ENCODE measurements at places on chromosomes 2 and 18.

DNA sequence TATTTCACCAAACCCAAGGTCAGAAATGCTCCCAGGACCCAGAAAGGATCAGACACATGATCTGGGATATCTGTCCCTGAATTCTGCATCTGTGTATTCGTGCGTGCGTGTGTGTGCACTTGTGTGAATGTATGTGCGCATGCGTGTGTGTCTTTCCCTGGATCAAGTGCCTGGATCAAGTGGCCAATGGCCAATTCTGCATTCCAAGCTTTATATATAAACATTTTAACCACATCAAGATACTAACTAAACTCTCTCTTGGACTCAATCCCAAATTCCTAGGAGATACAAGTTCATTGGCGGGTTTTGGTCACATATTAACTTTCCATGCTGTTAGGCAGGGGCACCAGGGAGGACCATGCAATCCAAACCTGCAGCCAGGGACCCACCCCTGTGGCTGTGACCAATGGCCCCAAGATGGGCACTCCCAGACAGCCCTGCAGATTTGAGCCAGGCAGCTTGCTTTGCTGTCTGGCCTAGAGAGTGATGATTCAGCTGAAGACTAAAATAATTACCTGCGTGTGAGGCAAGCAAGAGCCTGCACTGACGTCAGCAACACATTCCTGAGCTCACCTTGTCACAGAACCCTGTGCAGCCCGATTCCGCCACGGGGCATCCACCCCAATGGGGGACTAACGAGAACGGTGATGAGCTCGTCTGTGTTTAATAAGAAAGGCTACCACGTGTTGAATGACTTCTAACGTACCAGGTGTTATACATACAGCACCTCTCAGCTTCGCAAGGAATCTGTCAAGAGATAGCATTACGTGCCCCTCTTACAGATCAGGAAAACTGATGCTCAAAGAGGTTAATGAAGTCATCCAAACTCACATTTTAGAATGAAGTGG is 45.3 kb upstream of the ROCK2 start:
- no peak for DNase-seq

DNA sequence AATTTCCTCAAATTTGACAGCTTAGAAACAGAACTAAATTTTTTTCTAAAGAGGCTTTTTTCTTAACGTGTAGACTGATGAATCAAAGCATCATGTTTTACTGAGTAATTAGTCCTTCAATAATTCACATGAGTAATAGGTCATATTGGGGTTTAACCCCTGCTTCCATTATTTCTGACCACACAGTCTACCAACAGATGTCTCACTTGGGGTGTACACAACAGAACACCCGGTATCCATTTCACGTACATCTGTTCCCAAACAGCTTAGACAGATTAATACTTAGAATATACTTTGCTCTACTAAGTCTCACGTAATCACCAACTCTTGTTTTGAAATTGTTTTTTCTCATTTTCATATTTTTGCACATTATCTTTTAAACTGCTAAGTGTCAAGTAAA is 14.8 kb downstream of the CERKL start:
- DNase-seq: peak; percentile 71

GRCh38 chr2:122263746-122264145 is 508.3 kb downstream of the TSN start:
- DNase-seq: no peak

DNA sequence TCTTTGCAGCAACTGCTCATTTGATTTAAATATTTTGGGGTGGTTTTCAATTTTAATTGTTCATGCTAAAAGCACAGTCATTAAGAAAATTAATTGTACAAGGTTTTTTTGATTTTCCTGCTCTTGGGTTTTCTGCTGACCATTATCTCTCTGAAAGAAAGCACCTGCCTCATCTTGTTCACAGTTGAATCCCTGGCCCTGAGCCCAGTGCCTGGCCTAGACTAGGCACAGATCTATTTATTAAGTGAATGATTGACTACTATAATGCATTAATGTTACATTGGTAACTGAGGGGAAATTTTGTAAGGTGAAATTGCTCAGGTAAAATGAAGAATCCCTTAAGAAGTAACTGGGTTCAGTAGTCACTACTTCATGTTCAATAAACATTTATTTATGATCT is 22.0 kb downstream of the IL1RL2 start:
- DNase-seq: no peak

- DNase-seq: no peak
These were observed 64.9 kb upstream of the ZSWIM2 start for GRCh38 chr2:186913870-186914269.

DNA sequence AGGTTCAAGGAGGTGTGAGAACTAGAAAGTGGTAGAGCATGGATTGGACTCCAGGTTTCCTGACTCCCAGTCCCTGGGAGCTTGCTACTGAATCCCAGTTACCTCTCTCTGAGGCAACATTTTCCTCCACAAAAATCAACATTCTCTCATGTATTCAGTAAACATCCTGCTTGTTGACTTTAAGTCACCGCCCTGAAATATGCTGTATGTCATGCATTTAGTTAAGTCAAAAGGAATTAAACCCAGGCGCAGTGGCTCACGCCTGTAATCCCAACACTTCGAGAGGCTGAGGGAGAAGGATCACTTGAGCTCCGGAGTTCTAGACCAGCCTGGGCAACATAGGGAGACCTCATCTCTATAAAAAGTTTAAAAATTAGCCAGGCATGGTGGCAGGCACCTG is 3.8 kb downstream of the MATN3 start:
- DNase-seq: no peak

- no peak for DNase-seq
These were observed 33.2 kb upstream of the EFHD1 start for GRCh38 chr2:232600053-232600773.

DNA sequence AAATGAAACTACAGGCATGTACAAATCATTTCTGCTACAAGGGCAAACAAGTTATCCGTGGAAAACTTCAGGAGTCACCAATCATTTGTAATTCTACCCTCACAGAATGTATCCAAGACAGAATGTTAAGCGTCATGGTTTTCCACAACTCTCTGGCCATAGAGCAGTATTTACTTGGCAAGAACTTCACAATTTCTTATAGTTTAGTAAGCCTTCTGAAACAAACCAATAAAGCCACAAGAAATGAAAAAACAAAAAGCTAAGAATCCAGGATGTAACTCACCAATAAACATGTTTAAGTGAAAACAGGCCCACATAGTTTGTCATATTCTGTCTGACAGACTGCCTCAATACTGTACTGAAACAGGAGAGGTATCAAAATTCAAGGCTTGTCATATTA is 70.3 kb downstream of the LNPK start:
- peak; percentile 88 for DNase-seq

DNA sequence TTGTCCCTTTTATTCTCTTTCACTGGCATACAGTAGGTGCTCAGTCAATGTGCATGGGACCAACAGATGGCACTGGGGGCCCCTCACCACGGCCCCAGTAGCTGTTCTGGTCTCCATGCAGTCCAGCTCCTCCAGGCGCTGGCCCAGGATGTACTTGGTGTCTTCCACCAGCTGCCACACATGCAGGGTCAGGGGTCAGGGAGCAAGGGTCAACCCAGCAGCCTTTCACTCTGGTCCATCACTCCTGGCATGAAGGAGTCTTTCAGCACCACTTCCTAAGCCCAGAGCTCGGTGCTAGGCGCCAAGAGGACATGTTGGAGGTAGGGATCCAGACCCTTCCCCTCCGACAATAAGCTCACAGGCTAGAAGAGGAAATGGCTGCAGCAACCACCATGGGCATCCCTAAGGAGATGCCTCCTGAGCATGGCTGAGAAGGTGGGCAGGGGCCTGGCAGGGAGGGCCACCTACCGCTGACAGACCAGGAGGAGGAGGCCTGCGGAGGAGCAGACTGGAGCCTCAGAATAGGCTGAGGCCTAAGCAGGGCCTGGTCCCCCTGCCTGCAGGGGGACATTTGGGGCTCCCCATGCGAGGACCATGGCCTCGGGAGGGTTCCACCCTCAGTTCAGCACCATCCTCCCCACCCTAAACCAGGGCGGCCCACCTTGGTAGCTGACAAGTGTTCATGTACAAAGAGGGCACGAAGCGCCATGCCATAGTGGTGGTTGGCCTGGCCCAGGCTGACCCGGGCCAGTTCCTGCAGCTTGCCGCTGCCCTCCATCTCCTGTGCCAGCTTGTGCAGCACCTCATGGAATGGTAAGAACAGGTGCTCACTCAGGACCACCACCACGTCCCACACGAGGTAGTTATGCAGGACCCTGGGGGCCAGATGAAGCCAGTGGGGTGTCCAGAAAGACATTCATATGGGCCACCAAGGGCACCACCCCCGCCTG is 10.2 kb downstream of the ALPG start:
- no peak for DNase-seq

All from LHCN-M2 (cell line).